Chondrocyte (in vitro differentiated cells): ENCODE measurements at places on chromosomes 16 and 17. TPM values are rescaled to one million over a fixed set of nuclear protein-coding genes. Genes with fewer than 3 reads are reported as not detected.
A peak's percentile ranks its signal among the peaks of the same experiment; 100 is the strongest.

- H3K27ac ChIP-seq: no peak overlapping the region
- DNase-seq: no peak
- no peaks in the 10 kb centered on the region for H3K36me3 ChIP-seq
- no peak overlapping the region for H3K4me3 ChIP-seq
- H3K27me3 ChIP-seq: no peaks in the 10 kb centered on the region
Observed at GRCh38 chr17:68831170-68831569, 124.0 kb downstream of the ABCA8 start.

DNA sequence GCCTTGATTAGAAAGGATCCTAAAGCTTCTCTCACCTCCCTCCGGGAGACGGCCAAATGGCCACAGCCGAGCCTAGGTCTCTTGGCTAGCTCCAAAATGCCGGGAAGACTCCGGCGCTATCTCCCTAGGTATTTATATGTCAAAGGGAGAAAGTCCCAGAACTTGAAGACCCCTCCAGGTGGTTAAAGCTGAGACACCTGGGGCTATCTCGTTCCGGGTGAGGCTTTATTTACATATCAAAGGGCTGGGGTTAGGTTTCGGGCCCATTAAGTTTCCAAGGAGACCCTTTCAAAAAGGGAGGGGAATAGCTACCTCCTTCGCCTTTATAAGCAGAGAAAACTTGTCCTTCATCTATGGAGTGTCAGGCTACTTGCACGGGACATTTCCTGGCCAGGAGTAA is 70.9 kb upstream of the KIFC3 start:
- no peak overlapping the region for H3K4me3 ChIP-seq
- no peak overlapping the region for H3K27ac ChIP-seq
- peaks cover 2% of the 10 kb centered on the region for H3K27me3 ChIP-seq
- peaks cover 8% of the 10 kb centered on the region for H3K4me1 ChIP-seq
- DNase-seq: no peak
- no peaks in the 10 kb centered on the region for H3K36me3 ChIP-seq

- no peak overlapping the region for H3K4me3 ChIP-seq
- H3K27me3 ChIP-seq: no peaks in the 10 kb centered on the region
- no peak overlapping the region for H3K27ac ChIP-seq
- peaks cover 12% of the 10 kb centered on the region for H3K4me1 ChIP-seq
- DNase-seq: no peak
- no peaks in the 10 kb centered on the region for H3K36me3 ChIP-seq
Observed at GRCh38 chr17:69898601-69899000, 176.4 kb upstream of the KCNJ16 start.

GRCh38 chr16:9934723-9935508 is 247.3 kb downstream of the GRIN2A start:
- no peaks in the 10 kb centered on the region for H3K36me3 ChIP-seq
- H3K27me3 ChIP-seq: no peaks in the 10 kb centered on the region
- DNase-seq: no peak
- no peaks in the 10 kb centered on the region for H3K4me1 ChIP-seq
- no peak overlapping the region for H3K27ac ChIP-seq
- no peak overlapping the region for H3K4me3 ChIP-seq

DNA sequence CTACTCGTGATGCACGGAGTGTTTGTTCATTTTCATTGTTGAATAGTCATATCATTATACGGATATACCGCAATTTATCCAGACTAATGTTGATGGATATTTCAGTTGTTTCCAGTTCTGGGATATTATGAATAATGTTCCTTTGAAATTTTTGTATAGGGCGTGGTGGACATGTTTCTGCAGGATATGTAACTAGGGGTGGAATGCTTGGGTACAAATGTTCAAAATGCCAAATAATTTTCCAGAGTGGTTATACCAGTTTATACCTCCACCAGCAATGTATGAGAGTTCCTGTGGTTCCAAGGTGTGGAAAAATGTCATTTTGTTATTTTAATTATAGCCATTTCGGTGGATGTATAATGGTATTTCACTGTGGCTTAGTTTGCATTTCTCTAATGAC is 53.6 kb downstream of the NUP88 start:
- H3K4me1 ChIP-seq: peaks cover 15% of the 10 kb centered on the region
- H3K4me3 ChIP-seq: no peak overlapping the region
- H3K36me3 ChIP-seq: peaks cover 24% of the 10 kb centered on the region
- no peak for DNase-seq
- no peaks in the 10 kb centered on the region for H3K27me3 ChIP-seq
- H3K27ac ChIP-seq: no peak overlapping the region

Gene SDR42E2
- not detected in 3 replicates for total RNA-seq

Gene PRSS21
- total RNA-seq: not detected in 3 replicates

GRCh38 chr17:2965621-2966595 is 97.5 kb downstream of the OR1D5 start:
- DNase-seq: no peak
- H3K4me3 ChIP-seq: no peak overlapping the region
- H3K36me3 ChIP-seq: no peaks in the 10 kb centered on the region
- H3K27me3 ChIP-seq: no peaks in the 10 kb centered on the region
- H3K4me1 ChIP-seq: peaks cover 18% of the 10 kb centered on the region

Gene TMEM220
- total RNA-seq: 4.4 to 7.9 TPM (median 7.6 TPM) in 3 replicates

Gene TTYH2
- 1.6 to 2.1 TPM (median 1.9 TPM) in 3 replicates for total RNA-seq

DNA sequence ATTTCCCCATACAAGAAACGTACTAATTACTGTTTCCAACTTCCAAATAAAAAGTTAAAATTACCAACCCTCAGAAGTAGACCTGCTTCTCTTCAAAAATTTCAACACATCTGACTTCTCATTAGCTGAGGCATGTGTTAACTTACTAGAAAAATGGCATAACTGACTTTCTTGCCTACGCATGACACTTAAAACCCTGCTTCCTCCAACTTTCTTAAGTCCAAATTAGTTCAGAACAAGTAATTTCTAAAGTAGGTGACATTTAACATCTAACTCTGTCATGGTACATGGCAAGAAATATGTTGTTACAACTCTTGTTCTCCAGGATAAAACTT is 6.7 kb downstream of the USP7 start:
- H3K27me3 ChIP-seq: no peaks in the 10 kb centered on the region
- H3K27ac ChIP-seq: no peak overlapping the region
- H3K36me3 ChIP-seq: no peaks in the 10 kb centered on the region
- H3K4me3 ChIP-seq: no peak overlapping the region

- H3K27me3 ChIP-seq: no peaks in the 10 kb centered on the region
- no peaks in the 10 kb centered on the region for H3K4me1 ChIP-seq
- peaks cover 1% of the 10 kb centered on the region for H3K36me3 ChIP-seq
Observed at GRCh38 chr16:6682142-6682811, 650.4 kb upstream of the RBFOX1 start.

DNA sequence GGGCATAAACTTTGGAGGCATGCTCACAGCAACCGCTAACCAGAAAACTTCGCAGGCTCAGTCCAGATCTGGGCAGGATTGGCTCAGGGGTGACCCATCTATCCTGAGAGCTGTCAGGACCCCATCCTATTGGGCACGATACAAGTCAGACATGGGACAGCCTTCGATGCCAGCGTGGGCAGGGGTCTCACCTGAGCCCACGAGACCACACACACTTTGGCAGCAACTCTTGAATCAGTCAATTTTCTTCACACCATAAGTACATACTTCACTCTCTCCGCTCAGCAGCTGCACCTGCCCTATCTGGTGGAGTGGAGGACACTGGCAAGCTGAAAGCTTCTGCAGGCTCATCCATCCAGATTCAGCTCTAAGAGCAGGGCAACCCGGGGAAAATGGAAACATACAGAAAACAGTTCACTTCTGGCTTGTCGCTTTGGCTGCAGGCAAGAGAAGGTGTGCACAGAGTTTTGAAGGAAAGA is 48.3 kb downstream of the ZFHX3 start:
- peaks cover 87% of the 10 kb centered on the region for H3K4me1 ChIP-seq
- peak; percentile 28 for DNase-seq
- no peaks in the 10 kb centered on the region for H3K36me3 ChIP-seq
- H3K27ac ChIP-seq: peak overlapping the region; percentile 91
- peak overlapping the region; percentile 13 for H3K4me3 ChIP-seq

Gene KRT20
- total RNA-seq: not detected in 3 replicates

- H3K4me1 ChIP-seq: peaks cover 7% of the 10 kb centered on the region
- H3K27me3 ChIP-seq: no peaks in the 10 kb centered on the region
- H3K4me3 ChIP-seq: no peak overlapping the region
- no peaks in the 10 kb centered on the region for H3K36me3 ChIP-seq
- no peak overlapping the region for H3K27ac ChIP-seq
Observed at GRCh38 chr16:72721981-72722380, 325.9 kb downstream of the ZFHX3 start.

GRCh38 chr16:27281243-27281642 is 12.7 kb upstream of the NSMCE1 start:
- no peak for DNase-seq
- H3K4me3 ChIP-seq: no peak overlapping the region
- H3K27ac ChIP-seq: no peak overlapping the region
- H3K27me3 ChIP-seq: no peaks in the 10 kb centered on the region

- H3K4me1 ChIP-seq: no peaks in the 10 kb centered on the region
- H3K27ac ChIP-seq: no peak overlapping the region
- peaks cover 13% of the 10 kb centered on the region for H3K36me3 ChIP-seq
- H3K4me3 ChIP-seq: no peak overlapping the region
- no peaks in the 10 kb centered on the region for H3K27me3 ChIP-seq
Observed at GRCh38 chr16:87702325-87702811, 63.4 kb downstream of the KLHDC4 start.

DNA sequence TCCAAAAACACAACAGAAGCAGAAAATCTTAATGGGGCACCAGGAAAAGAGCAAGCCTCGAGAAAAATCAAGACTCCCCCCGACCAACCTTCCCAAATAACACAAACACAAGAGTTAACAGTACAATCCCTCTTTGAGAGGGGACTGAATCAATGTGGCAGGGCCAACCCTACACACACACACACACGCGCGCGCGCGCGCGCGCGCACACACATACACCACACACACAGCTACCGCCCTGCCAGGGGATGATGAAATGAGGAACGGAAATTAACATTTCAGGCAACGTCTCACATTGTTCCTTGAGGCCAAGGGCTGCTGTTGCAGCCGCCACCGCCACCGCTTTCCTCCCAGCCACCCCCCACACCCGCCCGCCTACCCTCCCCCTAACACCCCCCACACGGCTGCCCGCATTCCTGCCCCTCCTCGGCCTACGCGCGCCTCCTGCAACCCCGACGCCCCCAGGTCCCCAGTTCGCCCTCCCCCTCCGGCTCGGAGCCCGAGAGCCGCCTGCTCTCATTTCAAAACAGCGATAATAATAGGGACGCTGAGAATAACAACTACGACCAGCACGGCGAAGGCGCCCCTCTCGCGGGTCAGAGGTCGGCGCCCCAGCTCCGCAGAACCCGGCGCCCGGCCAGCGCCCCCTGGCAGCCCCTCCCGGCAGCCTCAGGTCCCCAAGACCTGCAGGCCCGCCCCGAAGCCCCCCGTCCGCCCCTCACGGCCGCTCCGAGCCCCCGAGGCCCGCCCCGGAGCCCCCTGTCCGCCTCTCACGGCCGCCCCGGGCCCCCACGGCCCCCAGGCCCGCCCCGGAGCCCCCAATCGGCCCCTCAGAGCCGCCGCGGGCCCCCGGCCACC is 1.1 kb downstream of the ANKRD11 start:
- peak overlapping the region; percentile 99 for H3K27ac ChIP-seq
- H3K36me3 ChIP-seq: peaks cover 4% of the 10 kb centered on the region
- no peaks in the 10 kb centered on the region for H3K27me3 ChIP-seq
- H3K4me1 ChIP-seq: peaks cover 63% of the 10 kb centered on the region
- no peak for DNase-seq
- peak overlapping the region; percentile 87 for H3K4me3 ChIP-seq

- no peak overlapping the region for H3K4me3 ChIP-seq
- H3K36me3 ChIP-seq: no peaks in the 10 kb centered on the region
- H3K4me1 ChIP-seq: peaks cover 6% of the 10 kb centered on the region
- DNase-seq: no peak
Observed at GRCh38 chr17:4482338-4483011, 16.2 kb upstream of the SPNS2 start.

DNA sequence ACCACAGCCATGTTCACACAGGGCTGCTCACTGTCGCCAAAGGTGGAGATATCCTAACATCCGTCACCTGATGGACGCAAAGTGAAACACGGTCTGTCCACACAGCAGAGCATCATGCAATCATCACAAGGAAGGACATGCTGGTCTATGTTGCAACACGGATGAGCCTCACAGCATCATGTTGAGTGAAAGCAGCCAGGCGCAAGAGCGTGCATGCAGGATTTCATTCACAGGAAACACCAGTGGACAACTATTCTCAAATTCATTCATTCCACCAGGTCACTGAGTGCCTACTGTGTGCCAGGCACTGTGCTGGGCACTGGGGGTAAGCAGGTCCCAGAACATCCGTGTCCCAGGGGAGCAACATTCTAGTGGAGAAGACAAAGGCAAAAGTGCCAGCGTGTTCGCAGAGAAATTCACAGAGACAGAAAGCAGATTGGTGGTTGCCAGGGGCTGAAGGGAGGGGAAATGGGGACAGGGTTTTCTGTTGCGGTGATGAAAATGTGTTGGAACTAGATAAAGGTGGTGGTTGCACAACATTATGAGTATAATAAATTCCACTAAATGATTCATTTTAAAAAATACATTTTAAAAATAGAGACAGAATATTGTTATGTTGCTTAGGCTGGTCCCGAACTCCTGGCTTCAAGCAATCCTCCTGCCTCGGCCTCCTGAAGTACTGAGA is 22.7 kb upstream of the KCNJ12 start:
- no peak overlapping the region for H3K4me3 ChIP-seq
- H3K36me3 ChIP-seq: no peaks in the 10 kb centered on the region
- DNase-seq: no peak
- no peak overlapping the region for H3K27ac ChIP-seq
